ENCODE measurements at places on chromosomes 16 and 17.

- DNase-seq = no peak
These were observed 147.5 kb downstream of the CDH11 start for GRCh38 chr16:64974381-64974780.

- no peak for DNase-seq
These were observed 37.8 kb upstream of the ULK2 start for GRCh38 chr17:19905502-19905901.

GRCh38 chr17:10171581-10171981, 26.8 kb downstream of the GAS7 start:
- DNase-seq = no peak

DNA sequence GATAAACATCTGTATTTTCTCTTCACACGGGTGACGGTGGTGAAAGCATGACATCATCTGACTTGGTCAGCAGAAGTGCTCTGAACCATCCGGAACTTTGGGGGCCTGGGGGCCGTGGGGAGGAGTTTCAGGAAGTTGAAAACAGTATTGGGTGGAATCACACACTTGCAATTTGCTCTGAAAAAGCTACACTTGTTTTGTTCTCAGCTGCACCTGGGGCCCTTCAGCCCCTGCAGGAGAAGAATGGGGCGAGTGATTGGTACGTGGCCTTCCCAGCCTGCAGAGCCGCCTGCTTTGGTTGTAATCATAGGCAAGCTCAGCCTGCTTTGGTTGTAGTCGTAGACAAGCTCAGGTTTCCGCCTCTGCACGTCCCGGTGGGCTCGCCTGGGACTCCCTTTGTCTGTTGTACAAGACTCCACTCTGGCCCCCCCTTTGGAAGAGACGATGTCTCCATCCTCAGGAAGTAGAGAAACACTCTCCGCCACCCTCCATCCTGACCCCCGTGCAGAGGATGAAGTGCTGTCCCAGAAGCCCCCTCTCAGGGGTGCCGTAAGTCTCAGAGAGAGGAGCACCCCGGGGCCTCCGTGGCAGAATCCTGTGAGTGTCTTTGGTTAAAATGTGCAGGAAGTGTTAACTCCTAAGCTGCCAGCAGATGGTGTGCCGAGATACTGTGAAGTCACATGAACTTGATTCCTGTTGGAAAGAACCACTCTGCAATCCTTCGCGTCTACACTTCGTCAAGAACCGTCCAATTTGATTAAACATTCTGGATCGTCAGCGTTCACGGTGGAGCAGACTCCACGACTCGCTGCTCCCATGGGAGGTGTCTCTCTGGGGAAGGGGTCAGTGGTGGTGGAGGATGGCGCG, 5.4 kb downstream of the BANP start:
- DNase-seq = no peak

- DNase-seq = no peak
These were observed 2.7 kb downstream of the ASGR2 start for GRCh38 chr17:7111784-7112509.
